ENCODE measurements at places on chromosomes 3 and 15.

GRCh38 chr3:150273396-150273795 lies 134.7 kb upstream of the TSC22D2 start:
- no peak for DNase-seq

- no peak for DNase-seq
Measured at GRCh38 chr3:1092061-1092460, 763 bp upstream of the CNTN6 start.

DNA sequence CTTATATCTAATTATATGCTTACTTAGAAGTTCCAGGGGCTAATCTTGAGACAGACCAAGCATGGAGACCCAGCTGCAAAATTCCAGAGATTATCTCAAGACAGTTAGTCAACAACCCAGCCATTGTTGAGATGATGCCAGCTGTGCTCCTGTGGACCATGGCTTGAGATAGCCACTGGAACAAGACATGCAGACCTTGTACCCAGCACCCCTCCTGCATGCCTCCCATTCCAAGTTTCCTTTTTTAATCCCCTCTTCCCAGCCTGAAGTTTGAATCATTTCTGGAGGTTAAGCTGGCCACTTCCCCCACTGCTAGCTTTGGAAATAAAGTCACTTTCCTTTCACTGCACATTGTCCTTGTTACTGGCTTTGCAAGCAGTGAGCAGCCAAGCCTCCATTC lies 53.8 kb downstream of the IMPG2 start:
- DNase-seq, result no peak

- no peak for DNase-seq
Measured at GRCh38 chr3:146493761-146494160, 24.4 kb upstream of the PLSCR2 start.

GRCh38 chr3:172675441-172676193 lies 35.2 kb downstream of the NCEH1 start:
- no peak for DNase-seq

DNA sequence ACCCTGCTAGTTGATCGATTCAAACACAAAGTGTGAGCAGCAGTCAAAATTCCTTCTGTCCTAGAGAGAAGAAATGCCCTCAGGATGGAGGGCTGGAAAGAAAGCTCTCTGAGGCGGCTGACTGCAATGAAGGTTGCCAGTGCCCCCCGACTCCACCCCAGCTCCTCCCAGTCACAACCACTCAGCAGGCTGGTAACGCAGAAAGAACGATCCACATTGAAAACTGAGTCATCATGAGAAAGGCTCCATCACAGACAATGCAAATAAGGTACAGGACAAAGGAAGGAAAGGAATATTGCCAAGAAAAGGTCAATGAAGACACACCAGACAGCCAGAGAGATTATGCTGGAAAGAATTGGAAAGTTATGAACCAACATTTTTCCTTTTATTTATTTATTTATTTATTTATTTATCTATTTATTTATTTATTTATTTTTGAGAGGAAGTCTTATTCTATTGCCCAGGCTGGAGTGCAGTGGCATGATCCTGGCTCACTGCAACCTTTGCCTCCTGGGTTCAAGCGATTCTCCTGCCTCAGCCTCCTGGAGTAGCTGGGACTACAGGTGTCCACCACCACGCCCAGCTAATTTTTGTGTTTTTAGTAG lies 17.4 kb upstream of the VGLL4 start:
- no peak for DNase-seq

- no peak for DNase-seq
Measured at GRCh38 chr3:177618873-177619733, 421.8 kb upstream of the TBL1XR1 start.

GRCh38 chr3:133804896-133805295 lies 719 bp upstream of the SRPRB start:
- no peak for DNase-seq

- DNase-seq, result no peak
Measured at GRCh38 chr3:13405614-13406013, 14.5 kb downstream of the NUP210 start.

- DNase-seq, result no peak
Measured at GRCh38 chr3:100563652-100564211, 45.7 kb upstream of the ADGRG7 start.

DNA sequence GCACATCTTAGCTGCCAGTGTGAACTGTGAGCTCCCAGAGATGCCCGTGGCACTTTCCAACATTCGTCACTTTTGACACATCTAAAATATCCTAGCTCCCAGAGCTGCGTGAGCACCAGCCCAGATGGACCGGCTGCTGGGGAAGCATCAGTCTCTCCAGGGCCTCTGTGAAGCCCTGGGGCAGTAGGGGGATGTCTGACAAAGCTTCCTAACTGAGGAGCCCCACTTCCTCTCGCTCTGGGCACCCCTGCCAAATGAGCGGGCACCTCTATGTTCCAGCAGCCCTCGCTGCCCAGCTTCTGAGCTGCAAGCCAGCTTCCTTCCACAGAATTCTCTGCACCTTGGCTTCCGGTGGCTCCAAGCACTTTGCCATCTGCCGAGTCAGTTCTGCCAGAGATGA lies 91.1 kb downstream of the LIPC start:
- no peak for DNase-seq

DNA sequence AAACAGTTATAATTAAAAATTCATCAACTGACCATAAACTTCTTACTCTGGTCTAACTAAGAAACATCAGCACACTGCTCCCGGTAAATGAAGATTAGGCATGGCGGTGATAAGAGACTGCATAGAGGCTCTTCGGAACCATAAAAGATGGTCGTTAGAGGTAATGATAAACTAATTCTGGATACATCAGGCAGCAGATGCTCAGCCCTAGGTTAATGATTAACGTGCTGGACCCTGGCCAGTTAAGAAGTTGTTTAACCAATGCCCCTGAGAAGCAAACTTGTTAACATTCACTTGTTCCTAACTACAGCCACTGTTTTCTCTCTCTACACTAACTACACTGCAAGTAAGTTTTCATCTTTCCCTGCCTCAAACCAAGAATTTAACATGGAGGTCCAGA lies 111.5 kb downstream of the PDZRN3 start:
- no peak for DNase-seq

DNA sequence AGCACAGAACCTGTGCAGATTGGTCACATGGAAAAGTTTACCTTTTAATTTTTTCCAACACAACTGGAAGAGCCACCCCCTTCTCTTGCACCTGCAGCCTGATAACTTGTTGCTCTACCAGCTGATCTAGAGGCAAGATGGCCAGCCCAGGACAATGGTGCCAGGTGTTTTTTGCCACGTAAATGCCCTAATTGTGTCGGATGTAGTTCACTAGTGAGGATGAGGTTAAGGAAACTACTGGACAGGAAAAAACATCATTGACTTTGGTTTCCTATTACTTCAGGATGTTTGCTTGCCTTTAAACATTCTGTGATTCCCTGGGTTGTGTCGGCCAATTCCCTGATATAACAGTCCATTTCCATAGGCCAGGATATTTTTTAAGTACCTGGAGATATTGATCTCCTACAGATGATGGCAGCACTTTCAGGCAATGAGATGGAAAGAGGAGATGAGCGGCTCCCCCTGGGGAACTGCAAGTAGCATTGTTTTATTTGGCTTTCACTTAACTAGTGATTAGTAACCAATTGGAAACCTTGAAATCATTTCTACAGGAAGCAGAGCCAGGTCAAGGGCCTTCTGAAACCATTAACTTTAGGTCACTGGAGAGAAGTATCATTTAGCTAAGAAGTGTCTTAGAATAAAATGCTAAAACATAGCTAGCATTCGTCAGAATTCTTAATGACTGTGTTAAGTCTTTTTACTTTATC lies 72.5 kb downstream of the OSBPL10 start:
- no peak for DNase-seq

DNA sequence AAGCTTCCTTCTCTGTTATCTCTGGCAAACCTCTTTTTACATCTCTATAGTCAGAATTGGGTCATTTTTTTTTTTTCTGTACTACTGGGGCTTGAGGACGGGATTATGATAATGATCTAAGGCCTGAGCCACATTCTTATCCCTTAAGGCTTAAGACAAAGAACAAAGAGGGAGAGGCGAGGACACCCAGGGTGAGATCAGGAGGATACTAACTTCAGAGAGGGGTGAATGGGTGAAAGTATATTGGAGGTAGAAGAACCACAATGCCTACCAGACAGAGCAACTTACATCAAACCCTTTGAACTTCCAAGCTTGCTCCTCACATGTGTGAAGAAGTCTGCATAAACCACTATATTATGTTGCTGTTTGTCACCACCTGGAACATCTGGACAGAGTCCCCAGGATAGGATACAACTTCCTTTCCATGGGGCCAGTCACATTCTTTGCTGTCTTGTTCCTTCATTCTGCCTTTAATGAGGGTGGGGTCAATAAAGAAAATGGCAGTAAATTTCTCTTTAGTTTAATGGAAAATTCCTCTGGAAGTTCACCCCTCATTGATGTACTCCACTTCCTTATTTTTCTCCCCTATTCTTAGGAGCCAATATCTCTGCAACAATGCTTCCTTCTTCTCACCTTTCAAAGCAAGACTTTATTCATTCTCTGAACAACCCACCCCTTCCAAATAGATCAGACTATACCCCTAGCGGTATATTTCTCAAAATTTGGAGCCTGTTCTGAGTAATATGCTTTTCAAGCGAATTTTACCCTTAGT lies 9.1 kb upstream of the PDCD6IP start:
- no peak for DNase-seq

- no peak for DNase-seq
Measured at GRCh38 chr3:194758716-194759115, 73.0 kb downstream of the FAM43A start.

GRCh38 chr15:74523982-74524381 lies 17.0 kb upstream of the ARID3B start:
- DNase-seq, result no peak

DNA sequence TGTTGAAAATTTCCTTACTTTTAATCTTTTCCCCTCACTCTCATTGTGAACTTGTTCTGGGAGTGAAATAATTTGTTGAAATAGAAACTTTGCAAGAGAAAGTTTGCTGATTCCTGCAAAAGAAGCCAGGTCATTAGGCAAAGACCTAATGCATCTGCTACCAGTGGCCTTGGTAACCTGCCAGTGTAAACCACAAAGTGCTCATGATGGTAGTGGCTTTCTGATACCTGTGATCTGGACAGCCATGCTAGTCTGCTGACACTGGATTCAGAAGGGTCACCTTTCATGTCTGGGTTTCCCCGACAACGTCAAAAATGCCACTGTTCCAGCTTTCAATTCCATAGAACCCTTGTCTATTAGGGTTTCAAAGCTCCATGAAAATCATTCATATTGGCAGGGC lies 123.7 kb upstream of the MCTP2 start:
- no peak for DNase-seq

DNA sequence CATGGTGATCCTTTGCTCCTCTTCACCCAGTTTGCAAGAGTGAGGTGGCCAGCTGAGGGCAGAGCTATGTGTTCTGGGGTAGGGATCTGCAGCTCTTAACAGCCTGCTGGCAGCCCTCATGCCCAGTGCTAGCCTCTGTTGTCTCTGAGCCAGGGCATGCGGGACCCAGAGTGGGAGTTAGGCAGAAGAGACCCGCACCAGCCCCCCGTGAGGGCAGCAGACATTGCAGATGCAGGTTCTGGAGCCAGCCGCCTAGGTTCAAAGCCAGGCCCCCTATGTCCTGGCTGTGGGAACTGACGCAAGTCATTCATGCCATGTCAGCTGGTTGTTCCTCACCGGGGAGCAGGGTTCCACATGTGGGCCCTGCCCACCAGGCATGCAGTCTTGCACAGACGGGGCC lies 74.7 kb downstream of the DNAJB8 start:
- no peak for DNase-seq

GRCh38 chr3:130699765-130700164 lies 46.9 kb downstream of the PIK3R4 start:
- DNase-seq, result no peak

DNA sequence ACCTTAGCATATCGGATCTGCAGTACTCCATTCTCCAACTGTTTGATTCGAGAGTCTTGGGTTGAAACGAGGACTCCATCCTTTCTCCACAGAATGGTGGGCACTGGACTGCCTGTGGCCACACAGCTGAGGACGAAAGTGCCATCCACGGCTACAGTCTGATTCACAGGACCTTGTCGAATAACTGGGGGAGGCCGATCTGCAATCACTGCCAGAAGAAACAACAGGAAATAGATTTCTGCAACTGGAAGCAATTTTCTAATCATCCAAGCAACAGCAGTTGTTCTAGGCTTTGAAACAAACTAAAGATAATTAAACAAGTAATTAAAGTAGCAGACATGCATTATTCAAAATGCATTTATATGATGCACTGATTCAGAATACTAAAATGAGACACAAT lies 1097.7 kb downstream of the ROBO1 start:
- no peak for DNase-seq

- DNase-seq, result peak; percentile 65
Measured at GRCh38 chr3:52245322-52246263, at the start of gene PPM1M. PPM1M (plus strand) TSS chr3:52245759; CDS start chr3:52245825, 66 bp downstream.

DNA sequence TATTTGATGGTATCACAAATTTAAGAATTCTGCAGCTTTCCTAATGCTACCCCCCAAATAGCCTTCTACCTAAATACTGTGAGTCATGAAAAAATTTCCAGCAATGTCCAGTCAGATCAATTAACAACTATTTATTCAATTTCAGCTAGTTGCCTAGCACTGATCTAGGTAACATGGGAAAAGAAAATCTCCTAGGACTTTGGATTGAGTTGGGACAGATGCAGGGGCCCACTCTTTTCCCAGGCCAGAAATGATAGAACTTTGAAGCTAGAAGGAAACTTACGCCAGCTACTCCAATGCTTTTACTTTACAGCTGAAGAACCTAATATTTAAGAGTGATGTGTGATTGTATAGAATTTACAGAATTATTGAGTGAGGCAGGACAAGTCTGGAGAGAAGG lies 196.3 kb downstream of the FMN1 start:
- no peak for DNase-seq

DNA sequence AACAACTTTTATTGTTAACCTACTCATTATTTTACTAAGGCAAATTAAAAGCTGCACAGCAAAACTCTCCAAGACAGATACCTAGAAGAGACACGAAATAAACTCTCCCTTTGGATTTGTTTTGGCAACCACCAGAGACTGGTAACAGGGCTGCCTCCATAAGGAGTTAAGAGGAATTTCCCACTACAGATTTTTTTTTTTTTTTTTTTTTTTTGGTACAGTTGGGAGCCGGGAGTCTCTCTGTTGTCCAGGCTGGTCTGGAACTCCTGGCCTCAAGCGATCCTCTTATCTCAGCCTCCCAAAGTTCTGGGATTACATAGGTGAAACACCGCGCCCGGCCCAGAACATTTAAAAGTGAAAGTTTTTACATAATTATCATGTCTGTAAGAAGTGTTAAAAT lies 73.6 kb upstream of the VGLL4 start:
- DNase-seq, result no peak

- no peak for DNase-seq
Measured at GRCh38 chr3:177515786-177516157, 318.5 kb upstream of the TBL1XR1 start.

DNA sequence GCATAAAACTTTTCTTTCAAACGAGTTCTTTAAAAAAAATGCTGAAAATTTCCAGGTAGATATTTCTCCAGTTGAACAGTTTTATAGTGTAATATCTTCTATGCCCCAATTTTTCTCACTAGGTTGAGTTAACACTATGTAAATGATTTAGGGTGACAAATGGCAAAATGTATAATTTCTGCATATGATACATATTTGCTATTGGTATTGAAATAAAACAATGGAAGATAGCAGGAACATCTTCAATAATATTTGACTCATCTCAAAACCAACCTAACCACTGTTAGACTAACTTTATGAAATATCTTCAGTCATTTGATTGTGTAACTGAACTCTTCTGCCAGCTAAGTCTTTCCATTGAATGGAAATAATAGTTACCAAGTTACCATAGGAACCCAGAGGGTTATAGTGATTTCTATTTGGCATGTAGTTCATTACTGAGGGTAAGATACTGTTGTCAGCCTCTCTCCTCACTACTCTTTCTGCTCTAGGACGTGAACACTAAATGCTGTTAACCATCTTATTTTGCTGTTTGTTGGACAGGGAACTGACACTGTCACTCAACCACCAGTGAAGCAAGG lies 824.7 kb upstream of the NECTIN3 start:
- DNase-seq, result no peak

Measured in activated effector memory CD4-positive, alpha-beta T cell treated with Interleukin-2 at 50 U/mL for 16 hours (primary cell).